Thoracic aorta (tissue), 2 donors: ENCODE measurements at places on chromosomes 11 and 22. TPM values are rescaled to one million over a fixed set of nuclear protein-coding genes. Genes with fewer than 3 reads are reported as not detected.

DNA sequence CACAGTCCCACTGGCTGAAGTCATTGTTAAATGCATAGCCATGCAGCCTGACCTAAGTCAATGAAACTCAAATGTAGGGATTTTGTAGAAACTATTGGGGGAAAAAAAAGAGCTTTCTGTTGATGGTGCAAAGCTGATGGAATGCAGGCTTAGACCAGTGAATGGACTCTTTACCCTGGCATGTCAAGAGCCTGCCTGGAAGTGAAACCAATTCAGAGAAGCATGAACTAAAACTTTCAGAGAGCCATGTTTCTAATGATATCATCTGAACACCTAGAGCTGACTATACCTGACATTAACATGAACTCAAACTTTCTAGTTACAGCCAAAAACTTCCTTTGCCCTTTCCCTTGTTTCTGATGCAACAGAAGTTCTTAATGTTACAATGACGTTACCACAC lies 89.0 kb downstream of the APIP start:
- no peak for DNase-seq
- no peak overlapping the region for H3K27ac ChIP-seq
- H3K4me1 ChIP-seq = no peaks in the 10 kb centered on the region

The PRR5 gene
- 30.0 TPM for total RNA-seq

- no peak for DNase-seq
- no peak overlapping the region for H3K4me3 ChIP-seq
- H3K27ac ChIP-seq = no peak overlapping the region
- H3K27me3 ChIP-seq = no peaks in the 10 kb centered on the region
- no peaks in the 10 kb centered on the region for H3K36me3 ChIP-seq
These were observed 12.9 kb upstream of the GNB1L start for GRCh38 chr22:19867617-19868016.

DNA sequence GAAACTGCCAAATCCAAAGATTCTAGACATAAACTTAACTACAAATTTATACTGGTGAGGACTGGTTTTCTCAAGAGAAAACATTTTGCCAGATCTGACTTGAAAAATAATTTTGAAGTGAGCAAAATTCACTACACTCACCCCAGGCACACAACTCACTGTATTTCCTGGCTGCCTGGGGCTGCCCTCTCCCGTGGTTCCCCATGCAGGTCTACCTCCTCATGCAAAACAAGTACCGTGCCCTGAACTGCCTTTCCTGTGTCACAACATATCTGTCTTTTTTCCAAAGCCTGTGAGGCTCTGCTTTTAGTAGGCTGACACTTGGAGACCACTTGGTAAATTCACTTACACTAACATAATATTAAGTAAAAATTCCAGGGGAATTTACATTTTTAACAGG lies 76.4 kb downstream of the LIF start:
- H3K4me3 ChIP-seq = no peak overlapping the region
- DNase-seq = no peak
- H3K36me3 ChIP-seq = no peaks in the 10 kb centered on the region
- H3K4me1 ChIP-seq = no peaks in the 10 kb centered on the region
- no peak overlapping the region for H3K27ac ChIP-seq

- no peaks in the 10 kb centered on the region for H3K4me1 ChIP-seq
- no peaks in the 10 kb centered on the region for H3K36me3 ChIP-seq
- no peak overlapping the region for H3K27ac ChIP-seq
- no peak overlapping the region for H3K4me3 ChIP-seq
These were observed 182.0 kb downstream of the CWF19L2 start for GRCh38 chr11:107275632-107276031.

GRCh38 chr11:83119216-83119615 lies 37.7 kb upstream of the PCF11 start:
- no peak overlapping the region for H3K27ac ChIP-seq
- H3K27me3 ChIP-seq = no peaks in the 10 kb centered on the region
- DNase-seq = no peak
- H3K4me1 ChIP-seq = peaks cover 26% of the 10 kb centered on the region
- H3K36me3 ChIP-seq = no peaks in the 10 kb centered on the region

- peak; percentile 99 for DNase-seq
- H3K4me1 ChIP-seq = peaks cover 93% of the 10 kb centered on the region
- H3K36me3 ChIP-seq = peaks cover 37% of the 10 kb centered on the region
- H3K27me3 ChIP-seq = no peaks in the 10 kb centered on the region
These were observed 100.5 kb downstream of the ZBTB16 start for GRCh38 chr11:114159802-114160632.
